ENCODE measurements at places on chromosomes 1 and 21.

DNA sequence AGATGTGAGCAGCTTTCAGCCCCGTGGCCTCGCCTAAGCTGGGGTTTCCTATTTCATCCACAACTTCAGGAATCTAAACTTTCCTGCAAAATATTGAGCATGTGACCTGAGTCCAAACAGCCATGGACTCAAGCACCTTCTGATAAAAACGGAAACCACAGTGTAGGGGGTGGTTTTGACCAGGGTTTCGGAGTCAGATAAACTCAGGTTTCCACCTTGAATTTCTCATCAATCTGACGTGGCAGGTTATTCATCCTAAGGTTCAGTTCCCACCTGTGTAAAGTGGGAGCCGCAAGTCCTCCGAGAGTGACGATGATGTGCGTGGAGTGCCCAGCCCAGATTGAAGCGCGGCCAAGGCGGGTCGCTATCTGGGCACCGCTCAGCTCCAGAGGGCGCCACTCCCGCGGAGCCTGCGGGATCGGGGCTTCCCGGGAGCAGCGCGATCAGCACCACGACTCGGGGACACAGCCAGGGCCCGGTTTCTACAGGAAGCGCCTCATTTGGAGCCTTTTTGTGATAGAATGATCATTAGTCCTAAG lies 871 bp upstream of the ETS2 start:
- peak; percentile 32 for DNase-seq

- no peak for DNase-seq
Observed at GRCh38 chr1:6082430-6082971, 36.8 kb downstream of the KCNAB2 start.

- no peak for DNase-seq
Observed at GRCh38 chr1:179995576-179995975, 41.0 kb downstream of the CEP350 start.

- no peak for DNase-seq
Observed at GRCh38 chr1:151416231-151416630, 16.9 kb downstream of the PSMB4 start.

- DNase-seq = no peak
Observed at GRCh38 chr1:182841368-182841988, 2.3 kb downstream of the DHX9 start.
